Activated naive CD4-positive, alpha-beta T cell treated with anti-CD3 and anti-CD28 coated beads, Interleukin-2, amount 50 U/mL, for 72 hours (primary cell): ENCODE measurements at places on chromosomes 1 and 21. TPM values are rescaled to one million over a fixed set of nuclear protein-coding genes. Genes with fewer than 3 reads are reported as not detected.

Gene TAL1
- total RNA-seq = 0.11 TPM

Gene HSD3B1
- not detected for total RNA-seq

Gene SPATA46
- not detected for total RNA-seq

Gene EVA1B
- total RNA-seq = 4.2 TPM

Gene RGS13
- not detected for total RNA-seq

Gene ACOT7
- total RNA-seq = 46.0 TPM

Gene CSF3R
- total RNA-seq = 0.61 TPM

Gene IL12RB2
- 29.5 TPM for total RNA-seq

Gene NGF
- not detected for total RNA-seq

Gene IFNLR1
- 5.0 TPM for total RNA-seq

Gene S100A12
- total RNA-seq = not detected

Gene AMIGO1
- 0.97 TPM for total RNA-seq

Gene SLC19A2
- 6.5 TPM for total RNA-seq

Gene ARHGEF16
- not detected for total RNA-seq

Gene CD101
- 1.3 TPM for total RNA-seq

Gene EFNA1
- 0.68 TPM for total RNA-seq
